ENCODE measurements at places on chromosomes 4 and X. TPM values are rescaled to one million over a fixed set of nuclear protein-coding genes. Genes with fewer than 3 reads are reported as not detected.

Gene OCRL
- 26.8 TPM for total RNA-seq

Gene MAML3
- 0.89 TPM for total RNA-seq

GRCh38 chr4:161167539-161167938 is 996.3 kb downstream of the FSTL5 start:
- DNase-seq: no peak
- H3K36me3 ChIP-seq: no peaks in the 10 kb centered on the region
- H3K27ac ChIP-seq: no peak overlapping the region

DNA sequence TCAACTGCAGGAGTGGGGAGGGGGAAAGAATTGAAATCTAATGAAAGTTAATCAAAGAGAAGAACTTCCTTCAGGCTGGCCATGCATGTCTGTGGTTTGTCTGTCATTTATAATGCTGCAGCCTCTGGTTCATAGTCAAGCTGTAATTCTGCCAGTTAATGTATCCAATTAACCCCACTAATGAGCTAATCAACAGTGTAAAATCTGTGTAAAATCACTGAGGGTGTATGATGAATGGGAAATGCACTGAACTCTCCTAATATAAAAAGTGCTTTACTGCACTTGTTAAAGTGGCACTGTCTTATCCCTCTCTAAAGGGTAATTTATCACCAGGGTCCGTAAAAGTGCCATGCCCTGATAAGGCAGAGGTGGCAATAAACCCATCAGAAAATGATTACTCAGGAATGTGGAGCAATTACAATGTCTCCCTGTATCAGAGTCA is 798.1 kb downstream of the PDHA2 start:
- DNase-seq: no peak
- H3K4me3 ChIP-seq: no peak overlapping the region
- H3K27ac ChIP-seq: no peak overlapping the region
- no peaks in the 10 kb centered on the region for H3K36me3 ChIP-seq
- H3K27me3 ChIP-seq: no peaks in the 10 kb centered on the region

Gene FGF13
- 0.75 TPM for total RNA-seq

Gene SEC31A
- 229 TPM for total RNA-seq

GRCh38 chr4:106049490-106049889 is 154.2 kb downstream of the NPNT start:
- H3K27me3 ChIP-seq: no peaks in the 10 kb centered on the region
- no peak overlapping the region for H3K27ac ChIP-seq
- H3K4me1 ChIP-seq: no peaks in the 10 kb centered on the region
- no peak overlapping the region for H3K4me3 ChIP-seq
- no peak for DNase-seq
- H3K36me3 ChIP-seq: peaks cover 18% of the 10 kb centered on the region

GRCh38 chrX:153516073-153516472 is 1.4 kb upstream of the ATP2B3 start:
- H3K36me3 ChIP-seq: peaks cover 5% of the 10 kb centered on the region
- no peak overlapping the region for H3K27ac ChIP-seq
- no peaks in the 10 kb centered on the region for H3K4me1 ChIP-seq
- peaks cover 13% of the 10 kb centered on the region for H3K27me3 ChIP-seq

DNA sequence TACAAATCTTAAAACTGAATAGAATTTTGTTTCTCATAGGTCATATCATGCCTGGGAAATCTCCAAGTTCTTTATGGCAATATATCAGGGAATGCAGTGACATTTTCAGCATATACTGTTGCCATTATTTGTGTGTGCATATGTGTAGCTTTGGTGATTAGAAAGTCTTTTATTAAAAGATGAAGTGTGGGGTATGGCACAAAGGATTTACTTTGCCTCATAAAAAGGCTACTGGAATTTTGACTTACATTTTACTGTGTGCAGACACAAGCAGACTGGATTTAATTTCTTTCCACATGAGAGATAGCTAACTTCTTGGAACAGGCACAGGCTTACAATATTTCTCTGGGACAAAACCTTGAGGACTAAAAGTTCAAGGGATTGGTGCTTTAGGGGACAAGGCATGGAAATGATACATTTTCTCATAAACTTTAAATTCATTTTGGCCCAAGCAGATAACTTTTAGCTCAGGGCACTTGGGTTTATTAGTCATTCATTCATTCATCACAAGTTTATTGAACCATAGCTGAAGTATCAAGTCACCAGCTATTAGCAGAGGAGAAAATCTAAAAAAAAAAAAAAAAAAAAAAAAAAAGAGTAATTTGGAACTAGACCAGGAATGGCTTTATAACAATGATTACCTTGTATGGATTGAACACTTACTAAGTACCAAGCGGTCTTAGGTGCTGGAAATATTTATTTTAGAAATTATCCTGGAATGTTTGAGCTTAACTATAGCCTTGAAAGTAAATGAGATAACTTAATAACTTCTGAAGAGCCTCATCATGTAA is 191.5 kb downstream of the SLIT2 start:
- no peak overlapping the region for H3K4me3 ChIP-seq
- H3K36me3 ChIP-seq: no peaks in the 10 kb centered on the region
- H3K27ac ChIP-seq: no peak overlapping the region
- H3K4me1 ChIP-seq: peaks cover 5% of the 10 kb centered on the region

GRCh38 chrX:19760345-19760744 is 127.1 kb downstream of the SH3KBP1 start:
- no peaks in the 10 kb centered on the region for H3K36me3 ChIP-seq
- no peak overlapping the region for H3K4me3 ChIP-seq
- H3K27me3 ChIP-seq: peaks cover 31% of the 10 kb centered on the region
- peaks cover 10% of the 10 kb centered on the region for H3K4me1 ChIP-seq

Gene RAB39B
- total RNA-seq: 6.0 TPM

Gene CLGN
- total RNA-seq: 10.7 TPM

DNA sequence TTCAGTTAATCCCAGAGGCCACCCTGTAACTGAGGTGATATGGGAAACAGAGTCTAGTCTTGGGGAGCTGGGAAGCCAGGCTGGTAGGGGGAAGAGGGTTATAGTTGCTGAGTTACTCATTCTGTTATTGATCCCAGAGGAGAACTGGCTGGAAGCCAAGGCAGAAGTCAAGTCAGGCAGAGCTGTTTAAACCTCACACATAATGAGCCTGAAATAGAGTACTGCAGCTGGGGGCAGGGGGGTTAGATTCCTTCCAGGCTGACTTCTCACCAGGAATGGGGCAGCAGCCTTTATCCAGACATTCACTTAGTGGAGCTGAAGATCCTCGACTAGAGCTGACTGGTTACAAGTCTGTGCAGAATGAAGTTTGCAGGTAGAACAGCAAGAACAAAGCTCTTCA is 144.9 kb downstream of the C4orf33 start:
- H3K27me3 ChIP-seq: no peaks in the 10 kb centered on the region
- H3K36me3 ChIP-seq: no peaks in the 10 kb centered on the region
- DNase-seq: no peak
- no peak overlapping the region for H3K27ac ChIP-seq

- H3K27me3 ChIP-seq: no peaks in the 10 kb centered on the region
- no peak overlapping the region for H3K27ac ChIP-seq
- no peak overlapping the region for H3K4me3 ChIP-seq
- peaks cover 1% of the 10 kb centered on the region for H3K4me1 ChIP-seq
- H3K36me3 ChIP-seq: no peaks in the 10 kb centered on the region
- no peak for DNase-seq
Measured at GRCh38 chr4:60743654-60744053, 456.5 kb upstream of the ADGRL3 start.

GRCh38 chr4:111905511-111905910 is 239.7 kb upstream of the FAM241A start:
- no peaks in the 10 kb centered on the region for H3K36me3 ChIP-seq
- DNase-seq: no peak
- H3K4me1 ChIP-seq: no peaks in the 10 kb centered on the region
- H3K27me3 ChIP-seq: peaks cover 38% of the 10 kb centered on the region
- H3K4me3 ChIP-seq: no peak overlapping the region

DNA sequence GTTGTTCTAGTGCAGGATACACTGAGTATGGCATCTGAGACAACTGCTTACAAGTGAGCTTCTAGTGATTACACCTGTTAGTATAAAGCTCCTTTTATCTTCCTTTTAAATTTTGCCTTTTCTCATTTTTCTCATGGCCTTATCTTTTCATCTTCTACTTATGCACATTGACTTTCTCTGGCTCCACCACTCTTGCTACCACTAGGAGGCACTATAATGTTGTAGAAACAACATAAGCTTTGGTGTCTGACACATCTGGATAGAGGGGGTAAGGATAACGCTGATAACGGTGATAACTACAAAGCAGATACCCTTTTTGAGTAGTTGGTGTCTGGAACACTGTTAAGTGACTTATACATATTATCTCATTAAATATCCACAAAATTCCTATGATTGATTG is 187.4 kb upstream of the TEX13C start:
- DNase-seq: peak; percentile 28
- no peaks in the 10 kb centered on the region for H3K36me3 ChIP-seq
- no peak overlapping the region for H3K4me3 ChIP-seq
- H3K27ac ChIP-seq: no peak overlapping the region
- H3K27me3 ChIP-seq: no peaks in the 10 kb centered on the region
- H3K4me1 ChIP-seq: no peaks in the 10 kb centered on the region

GRCh38 chrX:150163956-150164726 is 199.0 kb upstream of the MAMLD1 start:
- H3K36me3 ChIP-seq: no peaks in the 10 kb centered on the region
- no peak overlapping the region for H3K4me3 ChIP-seq
- no peaks in the 10 kb centered on the region for H3K27me3 ChIP-seq
- DNase-seq: peak; percentile 47
- H3K27ac ChIP-seq: no peak overlapping the region

DNA sequence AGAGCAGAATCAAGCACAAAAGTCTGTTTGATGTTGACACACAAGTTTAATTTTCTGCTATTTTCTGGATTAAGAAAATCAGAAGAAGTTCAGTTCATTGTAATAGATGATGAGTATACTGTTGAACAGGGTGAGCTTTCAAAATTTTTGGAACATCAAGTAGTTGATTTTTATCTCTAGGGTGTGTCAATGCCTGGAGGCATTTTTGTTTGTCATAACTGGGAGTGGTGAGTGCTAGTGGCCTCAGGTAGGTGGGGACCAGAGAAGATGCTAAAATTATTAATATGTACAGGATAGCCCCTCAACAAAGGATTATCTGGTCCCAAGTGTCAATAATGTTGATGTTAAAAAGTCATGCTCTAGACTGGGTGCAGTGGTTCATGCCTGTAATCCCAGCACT is 279.7 kb upstream of the GNPDA2 start:
- no peaks in the 10 kb centered on the region for H3K27me3 ChIP-seq
- no peak overlapping the region for H3K4me3 ChIP-seq
- H3K4me1 ChIP-seq: peaks cover 13% of the 10 kb centered on the region
- H3K36me3 ChIP-seq: no peaks in the 10 kb centered on the region
- peak overlapping the region; percentile 76 for H3K27ac ChIP-seq

- H3K27me3 ChIP-seq: peaks cover 22% of the 10 kb centered on the region
- no peak for DNase-seq
- no peaks in the 10 kb centered on the region for H3K4me1 ChIP-seq
- H3K27ac ChIP-seq: no peak overlapping the region
- no peak overlapping the region for H3K4me3 ChIP-seq
- no peaks in the 10 kb centered on the region for H3K36me3 ChIP-seq
Measured at GRCh38 chrX:74835566-74835965, 89.7 kb downstream of the NEXMIF start.

GRCh38 chr4:55468724-55469123 is 73.0 kb downstream of the TMEM165 start:
- peak overlapping the region; percentile 19 for H3K27ac ChIP-seq
- H3K4me3 ChIP-seq: no peak overlapping the region
- no peaks in the 10 kb centered on the region for H3K4me1 ChIP-seq
- DNase-seq: peak; percentile 33
- H3K27me3 ChIP-seq: no peaks in the 10 kb centered on the region
- H3K36me3 ChIP-seq: peaks cover 27% of the 10 kb centered on the region

- no peaks in the 10 kb centered on the region for H3K36me3 ChIP-seq
- H3K4me3 ChIP-seq: no peak overlapping the region
- H3K4me1 ChIP-seq: peaks cover 17% of the 10 kb centered on the region
- DNase-seq: peak; percentile 69
- peak overlapping the region; percentile 63 for H3K27ac ChIP-seq
Measured at GRCh38 chr4:176277162-176277904, 8.3 kb upstream of the ASB5 start.

GRCh38 chr4:8894424-8894816 is 22.8 kb upstream of the HMX1 start:
- DNase-seq: no peak
- H3K4me1 ChIP-seq: no peaks in the 10 kb centered on the region
- no peak overlapping the region for H3K4me3 ChIP-seq
- no peak overlapping the region for H3K27ac ChIP-seq
- no peaks in the 10 kb centered on the region for H3K27me3 ChIP-seq
- H3K36me3 ChIP-seq: no peaks in the 10 kb centered on the region

Gene TXK
- total RNA-seq: not detected

Gene SPANXN1
- not detected for total RNA-seq

- no peaks in the 10 kb centered on the region for H3K27me3 ChIP-seq
- no peaks in the 10 kb centered on the region for H3K4me1 ChIP-seq
- no peak overlapping the region for H3K27ac ChIP-seq
Measured at GRCh38 chrX:123964156-123964834, 2.8 kb downstream of the STAG2 start.

DNA sequence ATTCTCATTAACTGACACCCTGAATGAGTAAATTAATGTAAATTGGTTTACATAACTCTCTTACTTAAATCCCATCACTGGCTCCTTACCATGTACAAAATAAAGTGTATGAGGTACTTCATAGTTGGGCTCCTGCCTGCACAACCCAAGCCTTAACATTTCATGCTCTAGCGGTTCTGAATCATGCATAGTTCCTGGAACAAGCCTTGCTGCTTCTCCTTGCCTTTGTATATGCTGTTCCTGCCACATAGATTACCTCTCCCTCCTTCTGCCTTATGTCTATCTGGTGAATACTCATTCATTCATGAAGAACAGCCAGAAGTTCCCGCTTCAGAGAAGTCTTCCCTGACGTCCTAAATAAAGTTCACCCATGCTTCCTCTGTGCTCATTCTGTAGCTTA is 594.7 kb downstream of the SMARCA1 start:
- no peak overlapping the region for H3K27ac ChIP-seq
- no peak overlapping the region for H3K4me3 ChIP-seq
- peaks cover 5% of the 10 kb centered on the region for H3K36me3 ChIP-seq
- DNase-seq: no peak

DNA sequence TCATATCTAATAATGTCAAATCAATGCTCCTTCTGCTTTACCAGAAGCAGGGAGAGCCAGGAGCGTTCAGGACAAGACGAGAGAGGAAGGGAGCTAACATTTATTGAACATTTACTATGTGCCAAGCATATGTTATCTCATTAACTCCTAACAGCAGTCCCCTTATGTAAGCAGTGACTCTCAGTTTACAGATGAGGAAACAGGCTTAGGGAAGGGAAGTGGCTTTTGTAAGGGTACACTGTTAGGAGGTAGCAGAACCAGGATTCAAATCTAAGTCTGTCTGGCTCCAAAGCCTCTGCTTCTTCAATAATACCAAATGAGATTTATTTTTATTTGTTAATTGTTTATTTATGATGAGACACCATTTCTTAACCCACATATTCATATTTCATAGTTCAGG is 2.6 kb upstream of the STARD8 start:
- H3K4me1 ChIP-seq: peaks cover 6% of the 10 kb centered on the region
- peaks cover 58% of the 10 kb centered on the region for H3K27me3 ChIP-seq
- H3K27ac ChIP-seq: no peak overlapping the region
- H3K4me3 ChIP-seq: no peak overlapping the region

Gene UGT8
- total RNA-seq: 2.2 TPM

All from MCF 10A (cell line).